ENCODE measurements at places on chromosomes 3 and 15.

DNA sequence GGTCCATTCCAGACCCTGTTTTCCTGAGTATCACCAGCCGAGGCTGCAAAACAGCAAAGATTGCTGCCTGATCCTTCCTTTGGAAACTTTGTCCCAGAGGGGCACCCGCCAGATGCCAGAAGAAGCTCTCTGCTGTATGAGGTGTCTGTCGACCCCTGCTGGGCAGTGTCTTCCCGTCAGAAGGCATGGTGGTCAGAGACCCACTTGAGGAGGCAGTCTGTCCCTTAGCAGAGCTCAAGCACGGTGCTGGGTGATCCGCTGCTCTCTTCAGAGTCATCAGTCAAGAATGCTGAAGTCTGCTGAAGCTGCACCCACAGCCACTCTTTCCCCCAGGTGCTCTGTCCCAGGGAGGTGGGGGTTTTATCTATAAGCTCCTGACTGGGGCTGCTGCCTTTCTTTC is 1121.2 kb downstream of the NSUN3 start:
- no peak for DNase-seq

DNA sequence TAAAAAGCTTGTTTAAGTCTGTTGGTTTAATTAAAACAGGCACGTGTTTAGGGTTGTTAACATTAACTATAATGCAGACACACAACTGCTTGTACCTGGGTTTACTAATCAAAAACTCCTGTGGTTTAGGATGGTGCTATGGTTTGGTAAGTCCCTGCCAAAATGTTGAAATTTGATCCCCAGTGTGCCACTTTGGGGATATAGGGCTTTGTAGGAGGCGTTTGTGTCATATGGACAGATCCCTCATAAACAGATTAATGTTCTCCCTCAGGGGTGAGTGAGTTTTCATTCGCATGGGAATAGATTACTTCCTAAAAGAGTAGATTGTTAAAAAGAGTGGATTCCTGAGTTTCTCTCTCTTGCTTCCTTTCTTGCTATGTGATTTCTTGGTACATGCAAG is 18.7 kb upstream of the GK5 start:
- DNase-seq, result no peak

DNA sequence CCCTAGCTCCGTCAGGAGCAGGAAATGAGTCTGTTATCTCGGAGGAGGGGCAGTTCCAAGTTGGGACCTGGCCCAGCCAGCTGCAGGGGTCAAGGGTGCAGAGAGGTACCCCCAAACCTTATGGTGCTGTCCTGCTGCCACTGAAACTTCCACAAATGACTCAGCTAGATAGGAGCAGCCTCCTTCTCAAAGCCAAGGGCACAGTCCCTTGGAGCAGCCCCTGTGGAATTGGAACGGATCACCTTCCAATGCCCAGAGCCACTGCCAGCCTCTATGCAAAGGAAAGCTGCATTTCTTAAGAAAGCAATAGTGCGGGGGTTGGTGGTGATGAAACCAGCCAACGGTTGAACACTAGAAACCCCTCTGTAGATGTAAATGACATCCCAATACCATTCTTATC is 19.6 kb upstream of the LRRK1 start:
- DNase-seq, result no peak

GRCh38 chr3:131912255-131912654 is 122.6 kb downstream of the CPNE4 start:
- DNase-seq, result no peak

DNA sequence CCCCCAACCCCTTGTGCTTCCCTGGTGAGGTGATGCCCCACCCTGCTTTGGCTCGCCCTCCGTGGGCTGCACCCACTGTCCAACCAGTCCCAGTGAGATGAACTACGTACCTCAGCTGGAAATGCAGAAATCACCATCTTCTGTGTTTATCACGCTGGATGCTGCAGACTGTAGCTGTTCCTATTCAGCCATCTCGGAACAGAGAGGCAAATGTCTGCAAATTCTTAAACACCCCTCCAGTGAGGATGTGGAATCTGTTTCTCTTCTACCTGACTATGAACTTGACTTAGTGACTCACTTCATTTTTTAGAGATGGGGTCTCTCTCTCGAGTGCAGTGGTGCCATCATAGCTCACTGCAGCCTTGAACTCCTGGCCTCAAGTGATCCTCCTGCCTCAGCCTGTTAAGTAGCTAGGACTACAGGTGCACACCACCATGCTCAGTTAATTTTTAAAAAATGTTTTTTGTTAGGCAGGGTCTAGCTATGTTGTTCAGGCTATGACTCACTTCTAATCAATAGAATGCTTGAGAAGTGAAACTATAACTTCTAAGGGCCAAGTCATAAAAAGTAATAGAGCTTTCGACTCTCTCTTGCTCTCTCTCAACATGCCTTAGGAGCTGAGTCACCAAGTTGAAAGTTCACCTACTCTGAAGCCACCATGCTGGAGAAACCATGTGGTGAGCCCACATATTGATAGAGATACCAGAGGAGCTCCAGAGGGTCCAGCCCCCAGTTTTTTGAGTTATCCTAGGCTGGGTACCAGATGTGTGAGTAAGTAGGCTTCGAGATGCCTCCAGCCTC is 11.5 kb upstream of the PARP14 start:
- no peak for DNase-seq

- DNase-seq, result no peak
Observed at GRCh38 chr3:164460851-164461250, 617.4 kb downstream of the SI start.

DNA sequence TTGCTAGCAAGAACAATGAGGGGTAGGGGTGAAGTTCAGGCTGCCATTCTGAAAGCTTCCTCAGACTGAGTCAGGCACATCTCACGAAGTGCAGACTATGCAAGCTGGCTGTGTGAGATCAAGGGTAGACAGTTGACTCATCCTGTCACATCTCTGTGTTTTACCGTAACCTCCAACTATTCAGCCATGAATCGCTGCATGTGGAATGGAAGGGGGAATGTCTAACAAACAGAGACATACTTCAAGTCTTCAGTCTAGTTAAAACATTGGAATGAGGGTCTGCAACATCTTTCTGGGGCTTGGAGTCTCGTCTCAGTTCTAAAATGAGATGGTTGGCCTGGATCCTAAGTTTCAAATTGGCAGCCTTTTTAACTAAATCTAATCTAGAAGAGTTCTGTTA is 25.9 kb downstream of the AGTR1 start:
- DNase-seq, result no peak

DNA sequence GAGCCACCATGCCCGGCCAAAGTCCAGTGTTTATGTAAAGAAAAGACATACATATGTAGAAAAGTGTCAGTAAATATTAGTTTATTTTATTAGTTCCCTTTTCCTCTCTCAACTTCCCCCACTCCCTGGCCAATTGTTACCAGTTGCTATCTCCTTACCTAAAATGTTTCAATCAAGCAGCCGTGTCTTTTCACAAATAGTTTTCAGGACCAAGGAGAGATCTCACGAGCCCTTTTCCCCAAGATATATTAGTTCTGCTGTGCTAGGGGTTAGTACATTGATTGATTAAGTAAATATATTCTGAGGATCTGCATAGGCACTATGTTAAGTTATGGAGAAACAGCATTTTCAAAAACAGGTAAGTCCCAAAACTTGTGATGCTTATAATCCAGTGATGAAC is 87.4 kb downstream of the ZIC4 start:
- no peak for DNase-seq

DNA sequence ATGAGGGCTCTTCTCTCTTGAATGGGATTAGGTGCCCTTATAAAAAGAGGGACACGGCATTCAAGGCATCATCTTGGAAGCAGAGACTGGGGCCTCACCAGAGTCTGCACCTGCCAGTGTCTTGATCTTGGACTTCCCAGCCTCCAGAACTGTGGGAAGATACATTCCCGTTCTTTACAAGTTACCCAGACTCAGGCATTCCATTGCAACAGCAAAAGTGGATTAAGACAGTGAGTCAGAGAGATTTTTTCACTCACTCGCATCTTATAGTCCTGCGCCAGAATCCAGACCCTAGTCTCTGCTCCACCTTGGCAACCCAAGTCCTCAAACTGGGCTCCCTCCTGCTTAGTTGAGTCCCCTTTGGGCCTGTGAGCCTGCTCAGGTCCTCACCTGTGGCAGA is 2.7 kb downstream of the LCTL start:
- DNase-seq, result no peak

- no peak for DNase-seq
Observed at GRCh38 chr15:35690698-35691116, 144.7 kb upstream of the DPH6 start.

DNA sequence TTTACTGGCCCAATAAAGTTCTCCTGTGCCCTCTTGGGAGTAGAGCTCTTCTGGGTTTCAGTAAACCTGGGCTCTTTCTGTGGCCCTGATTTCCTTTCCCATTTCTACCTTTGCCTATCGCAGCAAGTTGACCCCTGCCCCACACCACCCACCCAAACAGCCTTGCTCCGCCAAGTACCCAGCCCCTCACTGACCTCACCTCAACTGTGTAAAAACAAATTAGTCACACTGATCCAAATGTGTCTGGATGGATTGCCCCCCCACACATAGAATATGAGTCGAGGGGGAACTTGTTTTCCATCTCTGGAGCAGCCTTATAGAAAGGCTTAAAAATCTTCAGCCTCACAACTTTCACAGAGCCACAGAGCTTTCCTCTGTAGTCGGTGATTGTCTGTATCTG is 28.6 kb upstream of the VEPH1 start:
- DNase-seq, result no peak

DNA sequence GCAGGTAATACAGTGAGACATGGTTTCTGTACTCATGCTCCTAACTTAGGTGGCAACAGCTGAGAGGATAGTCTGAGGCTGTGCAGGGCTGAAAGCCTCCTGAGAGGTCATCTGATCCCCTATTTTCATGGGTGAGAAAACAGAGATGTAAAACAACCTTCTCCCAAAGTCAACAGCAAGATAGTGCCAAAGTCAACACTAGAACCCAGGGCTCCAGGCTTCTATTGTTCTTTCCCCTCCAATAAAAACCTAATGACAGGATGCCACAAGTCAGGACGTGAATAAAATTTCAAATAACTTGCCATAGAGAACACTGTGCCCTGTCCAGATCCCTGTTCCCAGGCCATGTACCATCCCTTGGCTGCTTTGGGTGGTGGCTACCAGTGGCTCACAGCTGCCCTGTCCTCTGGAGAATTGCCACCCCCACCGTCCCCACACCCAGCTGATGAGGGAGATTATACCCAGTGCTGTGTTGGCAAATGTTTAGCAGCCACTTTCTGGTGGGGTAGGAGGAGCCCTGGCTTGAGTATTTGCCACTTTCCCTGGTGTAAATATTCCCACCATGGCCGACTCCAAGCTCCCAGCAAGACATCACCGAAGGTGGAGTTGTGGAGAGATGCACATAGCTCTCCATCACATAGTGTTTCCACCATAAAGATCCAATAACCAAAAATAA is 54.8 kb downstream of the SRGAP3 start:
- no peak for DNase-seq

- no peak for DNase-seq
Observed at GRCh38 chr15:26102365-26102764, 239.2 kb upstream of the ATP10A start.

- DNase-seq, result no peak
Observed at GRCh38 chr3:175702956-175703355, 843.8 kb downstream of the NAALADL2 start.

DNA sequence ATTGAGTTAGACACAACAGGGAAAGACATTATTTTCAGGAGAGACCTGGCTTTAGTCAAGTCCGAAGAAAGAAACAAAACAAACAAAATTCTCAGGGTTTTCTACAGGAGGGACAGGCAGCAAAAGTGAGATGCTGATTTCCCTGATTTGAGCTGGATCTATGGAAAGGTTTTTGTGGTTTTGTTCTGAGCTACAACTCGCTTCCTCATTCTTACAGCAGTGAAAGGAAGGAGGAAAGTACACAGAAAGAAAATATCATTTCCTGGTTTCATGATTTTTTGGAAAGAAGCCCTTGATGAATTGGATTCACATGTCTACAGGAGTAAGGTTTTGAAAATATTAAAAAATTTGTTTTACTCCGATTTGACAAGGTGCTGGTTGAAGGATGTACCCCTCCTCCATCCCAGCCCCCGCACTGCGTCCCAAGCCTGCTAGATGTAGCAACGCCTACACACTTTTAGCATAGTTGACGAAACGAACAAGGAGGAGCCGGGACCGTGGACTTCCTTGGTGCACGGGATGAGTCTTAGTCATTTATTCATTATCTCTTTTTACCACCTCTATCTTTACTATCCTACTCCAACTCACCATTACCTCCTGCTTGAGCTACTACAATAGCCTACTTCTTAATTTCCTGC is 10.8 kb downstream of the PRICKLE2 start:
- peak; percentile 82 for DNase-seq

DNA sequence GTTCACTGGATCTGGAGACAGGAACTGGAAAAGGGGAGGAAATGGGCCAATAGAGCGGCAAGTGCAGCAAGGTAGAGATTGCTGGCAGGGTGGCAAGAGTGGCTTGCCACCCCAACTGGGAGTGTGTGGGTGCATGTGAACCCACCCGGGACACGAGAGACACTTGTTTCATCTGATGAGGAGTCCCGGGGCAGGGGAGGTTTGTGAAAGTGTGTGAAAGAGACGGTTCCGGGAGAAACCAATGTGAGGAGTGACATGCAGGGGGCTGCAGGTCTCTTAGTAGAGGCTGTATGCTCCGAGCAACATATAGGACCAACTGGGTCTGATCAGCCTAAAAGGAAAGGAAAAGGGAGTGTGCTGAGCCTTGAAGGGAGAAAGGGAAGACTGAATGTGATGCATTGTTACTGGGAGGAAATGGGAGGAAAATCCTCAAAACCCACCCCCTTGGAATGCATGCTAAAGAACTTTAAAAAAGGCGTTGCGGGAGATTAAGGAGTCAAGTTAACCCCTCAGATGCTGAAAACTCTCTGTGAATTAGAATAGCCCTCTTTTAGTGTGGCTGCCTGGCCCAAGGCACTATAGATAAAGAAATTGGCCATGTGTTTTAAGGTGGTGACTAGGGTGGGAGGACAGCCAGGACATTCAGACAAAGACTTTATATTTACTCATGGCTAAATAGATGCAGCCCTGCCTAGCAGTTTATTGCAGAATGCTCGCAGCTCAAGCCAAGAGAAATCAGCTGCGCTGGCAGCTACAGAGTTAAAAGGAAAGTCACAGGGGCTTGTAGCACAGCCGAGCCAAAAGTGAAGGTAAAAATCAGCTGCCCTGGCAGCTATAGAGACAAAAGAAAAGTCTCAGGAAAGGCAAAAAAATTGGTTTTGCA is 9.1 kb upstream of the SLC9C1 start:
- peak; percentile 76 for DNase-seq

GRCh38 chr3:150132101-150132749 is 161.5 kb upstream of the PFN2 start:
- no peak for DNase-seq

Measured in lung (tissue), 17 donors.